DND-41 (cell line): ENCODE measurements at places on chromosomes 1 and 21.

DNA sequence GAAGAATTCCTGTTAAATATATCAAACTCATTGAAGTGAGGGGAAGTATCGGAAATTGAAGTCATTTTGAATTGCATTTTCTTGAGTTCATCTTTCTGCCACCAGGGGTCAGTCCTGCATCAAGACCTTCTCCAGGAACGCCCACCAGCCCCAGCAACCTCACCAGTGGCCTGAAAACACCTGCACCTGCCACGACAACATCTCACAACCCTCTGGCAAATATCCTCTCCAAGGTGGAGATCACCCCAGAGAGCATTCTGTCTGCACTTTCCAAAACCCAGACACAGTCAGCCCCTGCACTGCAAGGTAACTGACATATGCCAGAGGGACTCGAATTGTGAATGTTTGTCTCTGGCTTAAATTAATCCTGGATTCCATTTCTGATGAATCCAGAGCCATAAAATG is 22.8 kb upstream of the TARS2 start:
- DNase-seq, result peak; percentile 67

DNA sequence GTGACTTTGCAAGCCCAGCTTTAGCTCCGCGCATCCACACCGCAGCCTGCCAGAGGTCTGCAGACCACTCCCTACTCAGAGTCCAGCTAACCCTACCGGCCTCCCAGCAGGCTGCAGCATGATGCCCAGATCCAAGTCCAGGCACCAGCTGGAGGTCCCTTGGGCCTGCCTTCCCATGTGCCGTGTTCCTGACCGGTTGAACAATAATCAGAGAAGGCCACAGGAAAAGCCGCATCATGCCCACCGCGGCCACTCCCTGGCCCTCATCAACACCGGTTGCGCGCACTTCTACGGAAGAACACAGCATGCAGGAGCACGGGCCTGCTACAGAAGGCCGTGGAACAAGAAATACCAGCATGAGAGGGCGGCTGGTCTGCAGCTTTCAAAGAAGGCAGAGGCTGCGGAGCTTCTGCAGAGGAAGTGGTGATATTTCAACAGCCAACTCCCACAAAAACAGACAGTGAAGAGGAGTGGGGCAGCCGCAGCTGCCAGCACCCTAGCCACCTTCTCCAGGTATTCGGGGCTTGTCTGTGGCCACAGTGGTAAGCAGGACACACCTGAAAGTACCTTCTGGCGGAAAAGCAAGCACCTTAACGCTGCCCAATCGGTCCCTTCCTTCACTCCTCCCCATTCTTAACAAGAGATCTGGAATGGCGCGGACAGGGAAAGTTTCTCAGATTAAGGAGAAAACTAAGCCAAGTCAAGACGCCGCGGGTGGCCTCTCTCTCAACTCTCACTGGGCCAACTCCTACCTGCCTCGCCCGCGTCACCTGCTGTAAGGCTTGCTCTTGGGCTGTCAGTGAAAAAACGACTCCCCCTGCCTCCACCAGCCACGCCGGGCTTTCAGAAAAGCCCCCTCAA is 1.5 kb downstream of the PGBD5 start:
- no peak for DNase-seq

GRCh38 chr1:22680726-22681125 is 27.7 kb downstream of the C1QB start:
- DNase-seq, result no peak

GRCh38 chr1:116769561-116769977 is 15.3 kb downstream of the CD2 start:
- DNase-seq, result peak; percentile 93

GRCh38 chr1:63864224-63864641 is 90.4 kb downstream of the ROR1 start:
- DNase-seq, result no peak
